ENCODE measurements at places on chromosomes 11 and 22.

DNA sequence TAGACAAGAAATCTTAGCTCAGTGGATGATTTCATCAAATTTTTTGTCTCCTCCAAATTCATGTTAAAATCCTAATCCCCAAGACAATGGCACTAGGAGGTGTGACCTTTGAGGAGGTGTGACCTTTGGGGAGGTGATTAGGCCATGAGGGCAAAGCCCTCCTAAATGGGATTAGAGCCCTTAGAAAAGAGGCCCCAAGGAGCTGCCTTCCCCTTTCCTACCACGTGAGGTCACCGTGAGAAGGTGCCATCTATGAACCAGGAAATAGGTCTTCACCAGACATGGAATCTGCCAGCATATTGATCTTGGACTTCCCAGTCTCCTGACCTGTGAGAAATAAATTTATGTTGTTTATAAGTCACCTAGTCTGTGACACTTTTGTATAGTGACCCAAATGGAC lies 138.7 kb downstream of the TRIM29 start:
- DNase-seq = no peak

DNA sequence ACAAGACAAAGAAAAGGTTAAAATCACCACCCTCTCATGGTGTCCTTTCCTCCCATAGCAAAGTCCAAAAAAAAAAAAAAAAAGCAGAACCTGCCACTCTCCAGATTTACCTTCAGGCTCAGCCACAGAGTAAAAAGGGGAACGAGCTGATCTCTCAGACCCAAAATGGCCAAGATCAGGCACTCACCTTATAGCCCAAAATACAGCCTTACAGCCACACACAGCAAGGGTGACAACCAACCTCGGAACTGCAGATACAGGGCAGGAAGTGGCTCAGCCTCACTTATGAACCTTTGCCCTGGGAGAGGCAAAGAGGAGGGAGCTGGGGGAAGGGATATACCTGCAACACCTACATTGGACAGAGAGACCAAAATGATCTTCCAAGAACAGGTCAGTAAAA lies 4.5 kb downstream of the FHIP1B start:
- no peak for DNase-seq

DNA sequence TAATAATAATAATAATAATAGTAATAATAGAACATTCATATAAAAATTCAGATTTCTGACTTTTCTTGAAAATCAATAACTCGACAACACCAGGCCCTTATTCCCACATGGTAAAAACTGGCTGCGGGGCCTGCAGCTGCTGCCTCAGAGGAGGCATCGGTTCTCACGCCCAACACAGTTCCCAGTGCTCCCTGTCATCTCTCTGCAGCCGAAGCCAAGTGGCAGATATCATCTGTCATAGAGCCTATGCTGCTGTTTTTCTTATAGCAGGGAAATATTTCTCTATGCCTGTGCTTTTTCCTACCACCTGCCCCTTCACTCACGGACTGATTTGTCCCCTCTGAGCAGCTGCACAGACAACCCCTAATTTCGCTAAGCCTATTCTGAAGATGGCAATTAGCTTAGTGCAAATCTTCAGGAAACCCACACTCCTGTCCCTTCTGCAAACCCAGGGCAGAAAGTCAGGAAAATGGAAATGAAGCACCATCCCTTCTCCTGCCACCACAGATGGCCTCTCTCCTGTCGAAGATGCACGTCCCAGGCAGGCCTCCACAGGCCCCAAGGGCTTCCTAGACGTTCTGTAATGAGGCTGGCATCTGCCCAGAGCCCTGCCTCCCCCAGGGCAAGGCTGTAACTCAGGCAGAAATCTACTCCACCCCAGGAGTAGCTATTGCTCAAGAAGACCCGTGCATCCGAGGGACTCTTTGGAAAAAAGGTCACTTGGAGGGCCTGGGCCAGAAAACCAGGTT lies 66.7 kb downstream of the SYN3 start:
- no peak for DNase-seq

GRCh38 chr22:47071078-47071806 lies 308.8 kb downstream of the TBC1D22A start:
- no peak for DNase-seq

GRCh38 chr11:8020244-8020597 lies 33.1 kb downstream of the EIF3F start:
- no peak for DNase-seq

GRCh38 chr11:4181782-4182721 lies 87.5 kb downstream of the RRM1 start:
- no peak for DNase-seq

- no peak for DNase-seq
Observed at GRCh38 chr11:128472128-128473089, 114.9 kb downstream of the ETS1 start.

DNA sequence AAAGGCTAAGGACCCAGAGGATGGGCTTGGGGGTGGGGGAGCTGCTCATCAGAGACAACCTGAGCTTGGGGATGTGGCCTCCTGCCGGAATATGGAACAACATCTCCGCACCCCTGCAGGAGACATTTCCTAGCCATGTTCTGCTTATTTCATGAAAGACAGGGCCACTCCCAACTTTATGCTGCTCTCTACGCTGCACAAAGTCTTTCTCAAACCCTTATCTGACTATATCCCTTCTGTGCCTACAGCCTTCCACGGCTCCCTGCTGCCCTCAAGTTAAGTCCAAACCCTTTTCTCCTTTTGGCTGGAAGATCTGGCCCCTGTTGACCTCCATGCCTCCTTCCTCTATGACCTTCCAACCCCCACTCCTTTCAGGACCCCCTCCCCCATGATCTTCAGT lies 562.0 kb downstream of the MN1 start:
- DNase-seq = no peak

GRCh38 chr11:17960091-17960490 lies 52.8 kb downstream of the SERGEF start:
- no peak for DNase-seq

- DNase-seq = no peak
Observed at GRCh38 chr22:27278946-27279345, 522.6 kb downstream of the MN1 start.

GRCh38 chr11:121318848-121319834 lies 26.6 kb downstream of the SC5D start:
- DNase-seq = no peak

GRCh38 chr22:42171946-42172719 lies 41.5 kb upstream of the CYP2D6 start:
- no peak for DNase-seq

- no peak for DNase-seq
Observed at GRCh38 chr22:38026130-38027111, 30.8 kb upstream of the PICK1 start.

DNA sequence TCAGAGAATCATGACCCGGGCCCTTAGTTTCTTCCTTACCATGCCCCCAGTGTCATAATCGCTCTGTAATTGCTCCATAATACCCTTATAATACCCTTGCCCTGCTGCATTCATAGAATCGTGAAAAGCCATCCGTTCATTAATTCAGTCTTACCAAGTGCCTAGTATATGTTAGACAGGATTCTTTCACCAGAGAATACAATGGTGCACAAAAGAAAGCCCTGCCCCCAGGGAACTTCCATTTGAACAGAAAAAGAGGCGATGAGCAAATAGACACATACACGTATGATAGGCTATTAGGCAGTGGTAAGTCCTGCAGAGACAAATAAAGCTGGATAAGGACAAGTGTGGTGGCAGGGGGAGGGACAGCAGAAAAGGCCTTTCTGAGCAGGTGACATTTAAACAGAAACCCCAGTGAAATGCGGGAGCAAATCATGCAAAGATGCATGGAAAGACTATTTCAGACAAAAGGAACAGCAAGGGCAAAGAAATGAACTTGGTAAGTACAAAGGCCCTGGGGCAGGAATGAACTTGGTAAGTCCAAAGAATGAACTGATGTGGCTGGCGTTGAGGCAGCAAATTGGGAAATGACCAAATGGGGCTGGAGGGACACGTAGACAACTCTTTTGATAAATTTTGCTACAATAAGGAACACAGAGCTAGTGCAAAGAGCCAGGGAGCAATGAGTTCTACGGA lies 74.6 kb upstream of the CREB3L1 start:
- DNase-seq = no peak

GRCh38 chr22:22961574-22961973 lies 74.0 kb downstream of the IGLL5 start:
- no peak for DNase-seq

DNA sequence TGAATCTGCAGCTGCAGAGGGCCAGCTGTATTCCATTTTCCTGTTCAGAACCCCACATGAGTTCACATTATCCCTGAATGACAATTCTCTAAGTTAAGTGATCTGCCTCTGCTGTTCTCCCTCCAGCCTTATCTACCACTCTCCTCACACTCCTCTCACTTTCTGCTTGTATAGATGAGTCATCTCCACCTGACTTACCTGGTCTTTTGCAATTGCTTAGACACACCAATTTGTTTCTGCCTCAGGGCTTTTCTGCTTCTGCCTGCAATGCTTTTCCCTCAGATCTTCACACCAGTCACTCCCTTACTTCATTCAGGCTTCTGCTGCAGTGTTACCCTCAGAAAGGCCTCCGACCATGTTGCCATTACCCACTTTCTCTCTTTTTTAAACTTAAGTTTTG lies 118.1 kb downstream of the ATM start:
- no peak for DNase-seq

GRCh38 chr22:22856364-22856763 lies 31.3 kb upstream of the IGLL5 start:
- no peak for DNase-seq

All from stimulated activated CD4-positive, alpha-beta T cell treated with anti-CD3 and anti-CD28 coated beads, Interleukin-1b, Interleukin-23, amount 100 ng/mL, for 1 hour (primary cell).